Trophoblast cell (in vitro differentiated cells and primary cell): ENCODE measurements at places on chromosomes 7 and 10.

DNA sequence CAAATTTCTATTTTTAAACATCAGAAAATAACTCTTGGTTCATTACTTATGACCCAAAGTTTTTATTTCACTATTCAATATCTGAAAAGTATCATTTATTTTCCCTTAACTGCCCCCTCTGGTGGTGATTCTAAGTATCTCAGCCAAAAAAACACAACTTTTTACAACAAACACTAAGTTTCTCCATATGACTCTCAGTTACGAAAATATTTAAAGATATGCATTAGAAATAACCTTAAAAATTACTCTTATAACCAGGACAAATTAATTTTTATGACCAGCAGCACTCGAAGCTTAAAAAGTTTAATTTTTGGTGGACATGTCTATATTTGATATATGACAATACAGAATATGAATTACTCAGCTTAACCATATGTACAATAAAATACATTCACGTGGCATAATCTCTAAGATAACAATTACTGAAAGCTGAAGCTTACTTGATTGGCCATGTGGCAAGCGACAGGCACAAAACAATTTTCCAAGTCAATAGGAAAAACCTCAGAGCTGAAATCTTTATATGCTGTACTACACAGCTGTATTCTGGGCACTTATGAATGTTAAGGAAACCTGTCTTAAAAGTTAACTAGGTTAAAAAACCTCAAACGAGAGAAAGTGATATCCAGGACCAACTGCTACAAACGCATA, 2.3 kb downstream of the HNRNPA2B1 start:
- DNase-seq: no peak

DNA sequence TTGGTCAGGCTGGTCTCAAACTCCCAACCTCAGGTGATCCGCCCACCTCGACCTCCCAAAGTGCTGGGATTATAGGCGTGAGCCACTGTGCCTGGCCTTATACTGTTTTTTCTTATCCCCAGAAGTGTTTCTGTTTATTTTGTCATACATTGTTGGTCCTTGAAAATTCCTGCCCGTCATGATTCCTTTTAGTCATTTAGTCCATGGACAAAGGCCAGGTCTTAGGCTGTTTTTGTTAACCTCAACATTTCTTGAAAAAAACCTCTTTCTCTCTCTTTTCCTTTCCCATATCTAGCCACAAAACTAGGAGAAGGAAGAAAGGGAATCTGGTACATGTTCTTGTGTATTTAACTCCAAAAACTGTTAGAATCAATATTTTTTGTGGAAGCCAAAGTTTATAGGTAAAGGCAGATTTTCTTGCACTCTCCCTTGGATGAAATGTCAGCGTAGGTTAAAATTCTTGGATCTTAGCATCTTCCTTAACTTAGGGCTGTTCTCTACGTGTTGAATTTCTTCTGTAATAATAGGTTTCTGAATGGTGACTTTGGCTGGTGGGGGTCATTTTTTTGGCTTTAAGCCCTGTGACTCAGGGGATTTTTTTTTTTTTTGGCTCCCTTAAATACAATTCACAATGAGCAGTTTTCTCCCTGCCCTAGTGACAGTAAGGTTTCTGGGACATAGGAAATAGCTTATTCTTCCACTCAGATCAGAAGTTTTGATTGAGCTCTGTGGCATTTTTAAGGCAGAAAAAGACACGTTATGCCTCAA, 500.8 kb downstream of the AUTS2 start:
- DNase-seq: no peak

- no peak for DNase-seq
These were observed 46.4 kb downstream of the TYW1B start for GRCh38 chr7:72781631-72782030.

- DNase-seq: no peak
These were observed 11.5 kb downstream of the ANKRD22 start for GRCh38 chr10:88840104-88840503.

DNA sequence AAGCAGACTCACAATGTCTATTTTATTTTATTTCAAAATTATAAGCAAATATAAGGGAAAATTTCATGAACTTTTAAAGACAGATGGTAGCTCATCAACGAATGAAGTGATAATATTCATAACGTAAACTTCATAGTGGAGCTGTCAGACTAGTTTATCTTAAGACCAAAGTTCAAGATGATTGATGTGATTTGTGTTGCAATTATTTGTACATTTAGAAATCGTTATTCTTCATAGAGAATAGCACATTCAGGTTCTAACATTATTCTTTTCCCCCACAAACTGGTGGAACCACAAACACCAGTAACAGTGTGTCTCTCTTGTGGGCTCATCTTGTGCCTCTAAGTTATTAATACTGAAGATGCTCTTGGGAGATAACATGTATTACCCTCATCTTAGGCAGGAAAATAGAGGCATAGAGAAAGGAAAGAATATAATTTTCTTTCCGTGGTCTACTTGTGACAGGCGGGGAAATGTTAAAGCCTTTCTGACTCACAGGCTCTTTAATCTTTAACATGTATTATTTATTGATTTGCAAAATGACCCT, 37.0 kb downstream of the CCSER2 start:
- DNase-seq: no peak

GRCh38 chr7:142814451-142814850, 40.4 kb upstream of the EPHB6 start:
- DNase-seq: no peak

DNA sequence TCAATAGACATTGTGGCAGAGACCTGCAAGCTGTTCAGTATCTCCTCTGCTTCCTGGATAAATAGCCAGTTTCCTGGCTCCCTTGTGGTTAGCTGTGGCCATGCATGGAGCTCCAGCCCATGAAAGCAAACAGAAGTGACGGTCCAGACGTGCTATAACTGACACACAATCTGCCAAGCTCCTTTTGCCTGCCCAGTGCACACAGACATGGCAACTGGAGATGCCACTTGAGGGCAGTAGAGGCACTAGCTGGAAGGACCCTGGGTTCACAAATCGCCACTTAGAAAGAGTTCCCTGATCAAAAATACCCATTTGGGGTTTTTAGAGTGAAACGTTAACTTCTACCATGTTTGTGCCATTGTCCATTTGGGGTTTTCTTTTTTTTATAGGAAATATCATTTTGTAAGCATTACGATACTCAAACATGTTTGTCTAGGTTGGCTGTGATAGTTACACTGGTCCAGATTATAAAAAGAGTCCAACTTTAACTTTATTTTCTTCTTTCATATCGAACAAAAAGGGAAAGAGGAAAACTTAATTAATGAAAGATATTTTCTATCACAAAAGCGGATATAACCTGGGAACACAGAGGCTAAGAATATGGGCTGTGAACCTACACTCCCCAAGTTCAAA, 31.3 kb downstream of the KIN start:
- DNase-seq: peak; percentile 49

- no peak for DNase-seq
These were observed at the start of gene WNT2 for GRCh38 chr7:117322741-117323304. TSS of gene WNT2 (minus strand) at chr7:117323058. CDS start at chr7:117322989, 69 bp downstream.

GRCh38 chr7:71661671-71662224, 529.8 kb downstream of the GALNT17 start:
- no peak for DNase-seq

GRCh38 chr10:132001238-132001972, 19.7 kb upstream of the BNIP3 start:
- no peak for DNase-seq

DNA sequence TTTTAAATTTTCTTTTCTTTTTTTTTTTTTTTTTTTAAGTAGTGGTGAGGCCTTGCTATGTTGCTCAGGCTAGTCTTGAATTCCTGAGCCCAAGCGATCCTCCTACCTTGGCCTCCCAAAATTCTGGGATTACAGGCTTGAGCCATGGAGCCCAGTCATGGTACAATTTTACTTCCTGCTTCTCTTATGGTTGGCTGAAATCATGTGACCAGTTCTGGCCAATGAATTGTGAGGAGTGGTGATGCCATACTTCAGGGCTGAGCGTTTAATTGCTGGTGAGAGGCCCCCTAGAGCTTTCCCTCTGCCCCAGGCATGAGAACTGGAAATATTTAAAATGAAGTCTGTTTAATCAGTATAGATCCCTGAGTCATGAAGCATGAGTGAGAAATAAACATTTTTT, 22.2 kb upstream of the BAIAP2L1 start:
- DNase-seq: no peak

GRCh38 chr7:77247206-77247850, 47.7 kb upstream of the FGL2 start:
- DNase-seq: peak; percentile 86

GRCh38 chr10:93149761-93150160, 76.1 kb downstream of the CYP26A1 start:
- no peak for DNase-seq

DNA sequence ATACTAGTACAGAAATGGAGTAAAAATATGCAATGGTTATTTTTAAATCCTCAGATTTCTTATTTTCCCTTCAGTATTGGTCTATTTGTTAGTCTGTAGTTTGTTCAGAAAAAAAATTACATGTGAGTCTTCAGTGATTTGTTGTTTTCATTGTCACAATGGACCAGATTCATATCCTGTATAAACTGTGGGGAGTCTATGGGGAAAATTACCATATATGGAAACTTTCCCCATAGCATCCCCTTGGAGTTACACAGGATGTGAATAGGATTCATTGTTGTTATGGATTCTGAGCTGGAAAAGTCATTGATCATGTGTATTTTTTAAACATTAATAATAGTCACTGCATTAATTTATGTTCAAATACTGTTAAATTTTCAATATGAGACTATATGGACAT, 72.6 kb downstream of the ST7 start:
- DNase-seq: no peak

GRCh38 chr7:36568452-36568849, 155.8 kb downstream of the AOAH start:
- DNase-seq: no peak
